ENCODE measurements at places on chromosomes 1 and 21.

DNA sequence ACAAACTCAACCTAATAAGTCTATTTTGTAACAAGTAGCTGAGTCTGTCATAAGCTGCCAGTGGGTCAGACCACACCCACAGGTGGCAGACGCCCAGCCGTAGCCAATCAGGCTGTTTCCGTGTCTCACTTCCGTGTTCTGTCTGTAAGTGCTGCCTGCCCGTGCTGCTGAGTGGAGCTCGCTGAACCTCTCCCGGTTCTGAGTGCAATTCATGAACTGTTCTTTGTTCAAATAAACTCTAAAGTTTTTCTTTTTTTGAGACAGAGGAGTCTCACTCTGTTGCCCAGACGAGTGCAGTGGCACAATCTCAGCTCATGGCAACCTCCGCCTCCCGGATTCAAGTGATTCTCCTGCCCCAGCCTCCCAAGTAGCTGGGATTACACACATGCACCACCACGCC is 25.1 kb downstream of the POFUT2 start:
- H3K4me1 ChIP-seq = no peaks in the 10 kb centered on the region
- H3K27ac ChIP-seq = no peak overlapping the region
- H3K36me3 ChIP-seq = no peaks in the 10 kb centered on the region
- H3K4me3 ChIP-seq = no peak overlapping the region
- peaks cover 8% of the 10 kb centered on the region for H3K27me3 ChIP-seq

GRCh38 chr1:160189649-160190625 is at the start of gene CASQ1:
CASQ1 (plus strand) TSS chr1:160190575; CDS start chr1:160190752, 177 bp downstream.
- peaks cover 18% of the 10 kb centered on the region for H3K4me1 ChIP-seq
- H3K27me3 ChIP-seq = no peaks in the 10 kb centered on the region
- H3K36me3 ChIP-seq = no peaks in the 10 kb centered on the region
- no peak within 1 kb of the TSS for H3K4me3 ChIP-seq
- no peak within 1 kb of the TSS for H3K27ac ChIP-seq
- peak; percentile 49 for ATAC-seq

DNA sequence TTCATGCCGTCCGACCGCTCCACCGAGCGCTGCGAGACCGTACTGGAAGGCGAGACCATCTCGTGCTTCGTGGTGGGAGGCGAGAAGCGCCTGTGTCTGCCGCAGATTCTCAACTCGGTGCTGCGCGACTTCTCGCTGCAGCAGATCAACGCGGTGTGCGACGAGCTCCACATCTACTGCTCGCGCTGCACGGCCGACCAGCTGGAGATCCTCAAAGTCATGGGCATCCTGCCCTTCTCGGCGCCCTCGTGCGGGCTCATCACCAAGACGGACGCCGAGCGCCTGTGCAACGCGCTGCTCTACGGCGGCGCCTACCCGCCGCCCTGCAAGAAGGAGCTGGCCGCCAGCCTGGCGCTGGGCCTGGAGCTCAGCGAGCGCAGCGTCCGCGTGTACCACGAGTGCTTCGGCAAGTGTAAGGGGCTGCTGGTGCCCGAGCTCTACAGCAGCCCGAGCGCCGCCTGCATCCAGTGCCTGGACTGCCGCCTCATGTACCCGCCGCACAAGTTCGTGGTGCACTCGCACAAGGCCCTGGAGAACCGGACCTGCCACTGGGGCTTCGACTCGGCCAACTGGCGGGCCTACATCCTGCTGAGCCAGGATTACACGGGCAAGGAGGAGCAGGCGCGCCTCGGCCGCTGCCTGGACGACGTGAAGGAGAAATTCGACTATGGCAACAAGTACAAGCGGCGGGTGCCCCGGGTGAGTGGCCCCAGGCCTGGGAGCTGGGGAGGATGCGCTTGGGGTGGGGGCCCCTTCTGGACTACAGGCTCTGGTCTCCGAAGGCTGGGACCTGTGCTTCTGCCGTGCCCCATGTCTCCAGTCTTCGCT is 1.1 kb downstream of the SKI start:
- H3K27me3 ChIP-seq = no peaks in the 10 kb centered on the region
- ATAC-seq = peak; percentile 6
- H3K4me3 ChIP-seq = peak overlapping the region; percentile 83
- H3K27ac ChIP-seq = peak overlapping the region; percentile 93
- H3K4me1 ChIP-seq = no peaks in the 10 kb centered on the region

- no peaks in the 10 kb centered on the region for H3K36me3 ChIP-seq
- no peaks in the 10 kb centered on the region for H3K27me3 ChIP-seq
- no peaks in the 10 kb centered on the region for H3K4me1 ChIP-seq
- ATAC-seq = no peak
- H3K27ac ChIP-seq = no peak overlapping the region
Measured at GRCh38 chr1:225678545-225678944, 25.6 kb upstream of the ENAH start.

DNA sequence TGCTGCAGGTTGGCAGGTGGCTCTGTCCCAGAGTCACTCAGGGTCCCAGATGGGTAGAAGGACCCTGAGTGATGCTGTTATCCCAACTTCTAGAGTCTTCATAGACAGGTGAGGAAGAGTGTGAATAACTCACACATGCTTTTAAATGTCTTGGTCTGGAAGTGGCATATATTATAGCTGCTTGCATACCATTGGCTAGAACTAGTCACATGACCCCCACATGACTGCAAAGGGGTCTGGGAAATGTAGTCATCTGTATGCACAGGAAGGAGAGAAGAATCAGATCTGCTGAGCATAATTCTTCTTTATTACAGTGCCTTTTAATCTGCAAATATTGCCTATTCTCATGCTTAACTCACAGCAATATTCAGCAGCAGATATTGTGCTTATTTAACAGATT is 28.2 kb upstream of the KLHDC7A start:
- H3K4me3 ChIP-seq = no peak overlapping the region
- no peak overlapping the region for H3K27ac ChIP-seq
- ATAC-seq = no peak
- no peaks in the 10 kb centered on the region for H3K4me1 ChIP-seq

DNA sequence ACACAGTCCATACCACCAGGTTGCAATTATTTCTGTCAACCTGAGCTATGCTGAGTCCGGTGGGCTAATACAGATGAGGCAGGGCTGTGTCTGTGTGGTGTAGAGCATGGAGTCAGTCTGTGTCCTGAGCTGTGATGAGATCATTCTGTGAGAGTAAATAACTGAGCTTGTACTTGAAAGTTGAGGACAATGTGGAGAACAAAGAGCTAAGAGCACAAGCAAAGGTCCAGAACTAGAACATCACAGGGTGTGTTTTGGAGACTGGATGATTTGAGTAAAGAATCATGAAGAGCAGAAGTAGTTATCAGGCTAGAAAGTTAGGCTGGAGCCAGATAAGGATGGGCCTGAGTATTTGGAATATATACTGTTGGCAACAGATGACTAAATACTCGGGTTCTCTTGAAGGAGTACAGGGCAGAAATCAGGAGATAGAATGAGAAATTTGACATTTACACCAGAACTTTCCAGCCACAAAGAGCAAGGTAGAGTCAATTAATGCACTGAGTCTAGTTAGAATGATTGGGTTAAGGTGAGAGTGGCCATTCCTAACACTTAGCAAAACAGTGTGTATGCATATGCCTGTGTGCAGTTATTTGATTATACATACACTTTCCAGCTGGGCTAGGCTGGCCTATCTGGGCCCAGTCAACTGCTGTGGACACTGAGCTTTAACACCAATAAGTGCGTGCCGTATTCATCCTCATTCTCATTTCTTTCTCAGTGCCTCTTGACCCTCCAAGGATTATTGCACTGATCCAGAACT is 48.8 kb downstream of the LEPR start:
- H3K36me3 ChIP-seq = no peaks in the 10 kb centered on the region
- no peak for ATAC-seq
- H3K4me1 ChIP-seq = peaks cover 30% of the 10 kb centered on the region
- no peaks in the 10 kb centered on the region for H3K27me3 ChIP-seq

DNA sequence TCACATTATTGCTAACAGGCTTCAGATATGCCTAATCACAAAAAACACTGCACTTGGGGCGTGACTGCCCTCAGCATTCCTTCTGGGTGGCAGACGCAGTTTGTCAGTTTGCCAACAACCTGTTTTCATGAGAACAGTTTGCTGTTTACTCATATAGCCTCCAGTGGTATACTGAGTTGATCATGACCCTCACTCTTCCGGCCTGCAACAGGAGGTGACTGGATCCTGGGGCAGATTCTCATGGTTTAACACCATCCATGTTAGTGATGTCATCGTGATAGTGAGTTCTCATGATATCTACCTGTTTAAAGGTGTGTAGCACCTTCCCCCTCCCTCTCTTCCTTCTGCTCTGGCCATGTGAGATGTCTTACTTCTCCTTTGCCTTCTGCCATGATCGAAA is 555.2 kb downstream of the PLPP3 start:
- H3K4me1 ChIP-seq = peaks cover 3% of the 10 kb centered on the region
- ATAC-seq = no peak
- H3K36me3 ChIP-seq = no peaks in the 10 kb centered on the region
- H3K4me3 ChIP-seq = no peak overlapping the region
- no peaks in the 10 kb centered on the region for H3K27me3 ChIP-seq

- no peak for ATAC-seq
- H3K4me3 ChIP-seq = no peak overlapping the region
Measured at GRCh38 chr1:225319871-225320270, 108.0 kb downstream of the LBR start.

DNA sequence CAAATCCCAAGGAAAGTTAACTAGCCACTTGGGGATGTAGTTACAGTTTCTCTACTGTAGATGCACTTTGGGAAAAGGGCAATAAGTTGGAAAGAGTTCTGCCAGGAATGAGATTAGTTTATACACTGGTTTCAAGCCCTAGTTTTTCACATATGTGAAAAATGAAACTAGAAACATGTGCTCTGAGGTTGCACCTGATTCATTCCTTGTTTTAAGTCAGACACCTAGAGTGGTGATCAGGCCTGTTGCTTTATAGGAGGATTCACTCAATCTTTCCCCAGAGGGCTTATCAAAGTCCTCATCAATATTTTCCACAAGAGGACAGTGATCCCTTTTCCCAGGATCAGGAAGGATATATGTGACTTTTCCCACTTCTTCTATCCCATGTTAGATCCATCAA is 515.9 kb upstream of the PKN2 start:
- no peak for ATAC-seq
- no peaks in the 10 kb centered on the region for H3K27me3 ChIP-seq
- H3K4me1 ChIP-seq = no peaks in the 10 kb centered on the region
- H3K4me3 ChIP-seq = no peak overlapping the region
- no peaks in the 10 kb centered on the region for H3K36me3 ChIP-seq

DNA sequence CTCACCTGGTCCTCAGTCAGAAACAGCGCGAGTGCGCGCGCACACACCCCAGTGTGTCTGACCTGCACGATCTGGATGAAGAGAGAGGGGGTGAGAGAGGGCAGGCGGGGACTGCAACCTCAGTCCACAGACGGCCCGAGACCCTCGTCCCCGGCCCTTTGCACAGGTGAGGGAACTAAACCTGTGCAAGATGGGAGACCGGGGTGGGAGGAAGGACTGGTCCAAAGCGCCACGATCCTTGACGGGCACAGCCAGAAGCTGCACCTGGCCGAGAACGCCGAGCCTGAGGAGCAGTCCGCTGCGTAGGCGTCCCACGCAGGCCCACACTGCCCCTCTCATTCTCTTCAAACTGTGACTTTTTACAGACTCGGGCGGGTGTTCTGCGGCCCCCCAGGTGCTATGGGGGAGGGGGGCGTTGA is 519 bp upstream of the IQCC start:
- peaks cover 21% of the 10 kb centered on the region for H3K4me1 ChIP-seq
- no peaks in the 10 kb centered on the region for H3K36me3 ChIP-seq
- H3K27me3 ChIP-seq = no peaks in the 10 kb centered on the region

DNA sequence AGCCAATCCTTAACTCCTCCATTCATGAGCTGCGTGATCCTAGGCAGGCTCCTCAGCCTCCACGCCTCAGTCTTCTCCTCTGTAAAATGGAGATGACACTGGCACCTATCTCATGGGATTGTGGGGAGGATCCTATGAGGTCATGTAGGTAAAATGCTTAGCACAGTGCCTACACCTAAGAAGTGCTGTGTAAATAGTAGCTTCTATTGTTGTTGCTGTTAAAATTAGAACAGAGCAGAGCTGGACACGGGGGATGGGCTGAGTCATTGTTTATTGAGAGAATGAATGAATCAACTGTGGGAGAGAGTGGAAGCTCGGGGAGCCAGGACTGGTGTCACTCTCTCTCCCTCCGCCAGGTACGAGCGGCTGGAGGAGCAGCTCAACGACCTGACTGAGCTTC is 43.0 kb downstream of the TMCC2 start:
- H3K36me3 ChIP-seq = peaks cover 24% of the 10 kb centered on the region
- H3K4me1 ChIP-seq = no peaks in the 10 kb centered on the region
- ATAC-seq = no peak

GRCh38 chr21:16943231-16943630 is 569.6 kb upstream of the CXADR start:
- no peaks in the 10 kb centered on the region for H3K27me3 ChIP-seq
- no peak for ATAC-seq
- no peak overlapping the region for H3K4me3 ChIP-seq
- no peaks in the 10 kb centered on the region for H3K36me3 ChIP-seq
- H3K27ac ChIP-seq = no peak overlapping the region
- no peaks in the 10 kb centered on the region for H3K4me1 ChIP-seq

- no peaks in the 10 kb centered on the region for H3K27me3 ChIP-seq
- ATAC-seq = no peak
- H3K27ac ChIP-seq = no peak overlapping the region
- H3K36me3 ChIP-seq = no peaks in the 10 kb centered on the region
- no peak overlapping the region for H3K4me3 ChIP-seq
Measured at GRCh38 chr1:203196371-203196770, 9.9 kb upstream of the CHI3L1 start.

DNA sequence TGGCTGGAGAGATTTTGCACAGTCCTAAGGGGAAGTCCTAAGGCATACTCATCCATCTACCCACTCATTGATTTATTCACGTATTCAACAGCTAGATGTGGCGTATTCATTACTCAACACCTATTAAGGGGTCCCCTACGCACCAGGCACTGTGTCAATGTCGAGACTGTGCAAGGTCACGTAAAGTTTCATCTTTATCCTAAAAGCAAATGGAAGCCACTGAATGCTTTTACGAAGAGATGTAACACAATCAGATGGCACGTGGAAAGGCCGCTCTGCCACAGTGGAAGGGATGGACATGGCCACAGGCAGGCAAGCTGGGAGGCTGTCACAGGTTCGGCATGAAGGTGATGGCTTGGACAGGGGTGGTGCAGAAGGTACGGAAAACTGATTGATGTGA is 66.3 kb upstream of the ZBTB18 start:
- no peak overlapping the region for H3K4me3 ChIP-seq
- H3K27me3 ChIP-seq = peaks cover 10% of the 10 kb centered on the region
- H3K36me3 ChIP-seq = no peaks in the 10 kb centered on the region
- H3K27ac ChIP-seq = no peak overlapping the region

GRCh38 chr1:44775078-44775929 is at the start of gene RPS8:
RPS8 (plus strand) TSS chr1:44775540; CDS start chr1:44775597, 57 bp downstream.
- no peaks in the 10 kb centered on the region for H3K27me3 ChIP-seq
- no peaks in the 10 kb centered on the region for H3K4me1 ChIP-seq
- H3K27ac ChIP-seq = peak within 1 kb of the TSS; percentile 99
- peak; percentile 95 for ATAC-seq
- peaks cover 41% of the 10 kb centered on the region for H3K36me3 ChIP-seq
- H3K4me3 ChIP-seq = peak within 1 kb of the TSS; percentile 64

DNA sequence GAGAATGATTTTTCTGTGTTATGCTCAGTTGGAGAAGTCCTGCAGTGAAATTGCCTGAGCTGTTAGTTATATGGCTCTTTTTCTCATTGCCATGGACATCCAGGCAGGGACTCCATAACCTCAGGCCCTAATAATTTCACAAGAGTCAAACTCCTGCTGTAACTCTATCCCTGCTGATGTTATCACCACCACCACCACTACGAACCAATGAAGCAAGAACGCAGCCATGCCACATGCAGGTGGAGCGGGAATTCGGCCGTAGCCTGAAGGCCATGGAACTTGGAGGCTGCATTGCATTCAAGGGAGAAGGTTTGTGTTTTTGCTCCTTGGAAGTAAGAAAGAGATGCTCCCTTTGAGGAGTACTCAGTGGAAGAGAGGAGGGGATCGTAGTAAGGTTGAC is 16.8 kb upstream of the DLGAP3 start:
- no peaks in the 10 kb centered on the region for H3K4me1 ChIP-seq
- no peaks in the 10 kb centered on the region for H3K36me3 ChIP-seq
- H3K4me3 ChIP-seq = no peak overlapping the region
- peaks cover 14% of the 10 kb centered on the region for H3K27me3 ChIP-seq
